ENCODE measurements at places on chromosomes 7 and 10.

DNA sequence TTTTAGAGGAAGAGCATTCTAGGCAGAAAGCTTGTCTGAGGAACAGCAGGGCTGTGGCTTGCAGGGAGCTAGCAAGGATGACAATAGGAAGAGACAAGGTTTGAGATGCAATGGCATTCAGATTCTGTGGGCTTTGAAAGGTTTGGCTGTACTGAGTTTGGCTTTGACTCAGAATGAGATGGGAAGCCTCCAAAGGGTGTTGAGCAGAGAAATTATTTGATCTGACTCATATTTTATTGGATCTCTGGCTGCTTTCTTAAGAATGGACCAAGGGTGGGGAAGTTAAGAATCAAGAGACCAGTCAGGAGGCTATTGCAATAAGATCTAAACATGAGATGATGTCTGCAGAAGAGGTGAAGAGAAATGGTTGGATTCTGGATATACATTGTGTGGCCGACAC lies 273.2 kb downstream of the CDK14 start:
- DNase-seq: no peak

DNA sequence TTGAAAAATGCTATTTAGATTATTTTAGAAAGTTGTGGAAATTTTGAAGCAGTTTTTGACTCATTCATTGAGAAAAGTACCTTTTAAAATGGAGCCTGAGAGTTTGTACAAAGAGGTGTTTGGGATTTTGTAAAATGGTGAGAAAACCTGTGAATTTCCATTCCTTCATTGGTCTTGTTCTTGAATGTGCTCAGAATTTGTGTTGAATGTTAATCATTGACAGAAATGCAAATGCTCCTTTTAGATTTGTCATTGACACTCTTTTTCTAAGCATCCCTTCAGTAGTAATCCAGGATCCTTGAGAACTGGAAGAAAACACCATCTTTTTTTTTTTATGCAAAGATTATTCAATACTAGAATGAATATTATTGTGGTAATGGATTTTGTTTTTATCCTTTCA lies 74.8 kb downstream of the LCOR start:
- DNase-seq: no peak

DNA sequence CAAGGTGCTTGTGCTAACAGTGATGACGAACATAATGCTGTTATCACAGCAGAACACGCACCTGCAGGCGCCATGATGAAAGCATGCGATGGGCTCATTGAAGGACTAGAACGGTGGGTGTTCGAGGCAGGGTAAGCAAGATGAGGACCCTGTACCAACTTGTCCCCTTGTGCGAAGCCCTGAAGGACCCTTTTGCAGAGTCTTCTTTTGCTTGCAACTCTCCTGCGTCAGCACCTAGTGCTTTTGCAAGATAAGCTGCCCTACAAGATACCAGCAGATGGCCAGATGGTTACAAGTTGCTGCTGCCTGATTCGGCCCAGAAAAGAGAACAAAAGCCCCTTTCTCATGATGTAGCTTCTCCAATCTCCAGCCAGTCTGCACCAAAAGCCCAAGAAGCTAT lies 4.2 kb upstream of the IL15RA start:
- DNase-seq: no peak

DNA sequence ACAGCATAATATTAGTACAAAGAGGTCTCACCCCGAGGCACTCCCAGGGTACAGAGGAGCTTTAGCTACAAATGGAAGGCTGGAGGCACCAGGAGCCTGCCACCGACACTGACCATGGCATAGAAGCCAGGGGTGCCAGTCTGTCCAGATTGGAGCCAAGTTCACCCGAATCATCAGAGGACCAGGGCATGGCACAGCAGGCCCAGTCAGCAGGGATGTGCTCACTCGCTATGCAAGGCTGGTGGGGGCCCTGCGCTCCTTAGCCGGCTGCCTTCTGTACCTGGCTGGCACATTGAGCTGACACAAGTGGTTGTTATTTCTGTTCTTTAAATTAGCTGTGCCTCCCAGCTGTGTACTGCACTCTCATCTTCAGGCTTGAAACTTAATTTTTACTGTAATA lies 149.3 kb downstream of the TCERG1L start:
- no peak for DNase-seq

DNA sequence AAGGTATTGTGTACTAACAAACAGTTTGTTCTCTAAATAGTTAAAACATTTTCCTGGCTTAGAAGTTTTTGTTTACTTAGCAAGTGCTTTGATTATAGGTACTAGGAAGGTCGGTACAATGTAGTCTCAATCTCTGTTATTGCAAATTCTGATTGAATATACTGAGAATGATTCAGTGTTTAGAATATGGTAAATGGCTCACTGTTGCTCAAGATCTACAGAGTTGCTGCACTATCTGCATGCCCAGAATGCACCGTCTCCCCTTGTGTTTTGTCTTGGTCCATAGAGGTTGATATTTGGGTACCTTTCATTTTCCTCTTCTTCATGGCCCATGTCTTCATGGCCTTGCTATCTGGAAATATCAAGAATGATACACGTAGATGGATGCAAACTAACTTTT lies 99.6 kb downstream of the KLF6 start:
- no peak for DNase-seq

- no peak for DNase-seq
Measured at GRCh38 chr10:132848291-132848701, 62.3 kb upstream of the NKX6-2 start.

DNA sequence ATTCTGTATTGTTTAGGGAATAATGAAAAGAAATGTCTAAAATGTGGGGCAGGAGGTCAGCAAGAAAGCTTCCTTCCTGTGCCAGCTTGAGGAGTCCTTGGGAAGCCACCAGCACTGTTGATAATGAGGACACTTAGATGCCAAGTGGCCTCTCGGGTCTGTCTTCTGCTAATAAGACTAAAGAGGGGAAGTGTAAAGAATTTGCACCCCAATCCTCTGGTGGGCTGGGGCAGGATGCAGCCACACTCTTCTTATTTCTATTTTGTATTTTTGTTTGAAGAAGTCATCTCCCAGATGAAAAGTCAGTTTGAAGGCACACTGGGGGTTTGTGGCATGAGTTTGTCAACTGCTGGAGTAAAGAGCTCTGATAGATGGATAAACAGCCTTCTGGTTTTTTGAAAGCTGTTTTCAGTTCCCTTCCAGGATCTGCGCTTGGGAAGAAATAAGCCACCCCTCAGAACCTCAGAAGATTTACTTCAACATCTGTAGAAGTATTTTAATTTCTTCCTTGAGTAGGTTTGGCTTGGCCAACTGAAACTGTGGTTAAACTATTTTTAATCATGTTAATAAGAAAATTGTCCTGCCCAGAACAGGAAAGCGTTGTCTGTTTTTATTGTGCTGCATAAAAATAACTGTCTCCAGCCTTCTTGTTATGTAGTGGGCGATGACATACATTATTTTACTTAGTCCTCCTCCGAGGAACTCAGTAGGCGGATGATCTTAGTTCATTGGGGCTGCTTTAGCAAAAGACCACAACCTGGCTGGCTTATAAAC lies 128.8 kb upstream of the GPR26 start:
- no peak for DNase-seq

- DNase-seq: no peak
Measured at GRCh38 chr7:78443811-78444210, 645.2 kb downstream of the PHTF2 start.

DNA sequence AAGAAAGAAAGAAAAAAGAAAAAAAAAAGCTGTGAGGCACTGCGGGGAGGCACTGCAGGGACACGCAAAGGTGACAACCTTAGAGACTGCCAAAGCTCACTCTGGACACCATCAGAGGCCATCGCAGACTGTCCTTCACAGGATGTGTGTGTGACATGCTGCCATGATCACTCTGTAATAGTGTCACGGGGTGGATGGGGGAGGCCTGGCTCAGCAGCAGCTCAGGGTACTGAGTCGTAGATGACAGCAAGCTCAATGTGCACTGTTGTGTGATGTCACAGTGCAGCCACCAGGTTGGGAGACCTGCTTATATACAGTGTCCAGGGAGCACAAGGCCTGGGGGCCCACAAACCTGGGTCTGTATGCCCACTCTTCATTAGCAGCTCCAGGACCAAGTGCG lies 83.3 kb downstream of the SLIT1 start:
- no peak for DNase-seq

- no peak for DNase-seq
Measured at GRCh38 chr7:77393954-77394353, 22.2 kb downstream of the GSAP start.

GRCh38 chr7:36448781-36449379 lies 59.2 kb downstream of the ANLN start:
- peak; percentile 69 for DNase-seq

DNA sequence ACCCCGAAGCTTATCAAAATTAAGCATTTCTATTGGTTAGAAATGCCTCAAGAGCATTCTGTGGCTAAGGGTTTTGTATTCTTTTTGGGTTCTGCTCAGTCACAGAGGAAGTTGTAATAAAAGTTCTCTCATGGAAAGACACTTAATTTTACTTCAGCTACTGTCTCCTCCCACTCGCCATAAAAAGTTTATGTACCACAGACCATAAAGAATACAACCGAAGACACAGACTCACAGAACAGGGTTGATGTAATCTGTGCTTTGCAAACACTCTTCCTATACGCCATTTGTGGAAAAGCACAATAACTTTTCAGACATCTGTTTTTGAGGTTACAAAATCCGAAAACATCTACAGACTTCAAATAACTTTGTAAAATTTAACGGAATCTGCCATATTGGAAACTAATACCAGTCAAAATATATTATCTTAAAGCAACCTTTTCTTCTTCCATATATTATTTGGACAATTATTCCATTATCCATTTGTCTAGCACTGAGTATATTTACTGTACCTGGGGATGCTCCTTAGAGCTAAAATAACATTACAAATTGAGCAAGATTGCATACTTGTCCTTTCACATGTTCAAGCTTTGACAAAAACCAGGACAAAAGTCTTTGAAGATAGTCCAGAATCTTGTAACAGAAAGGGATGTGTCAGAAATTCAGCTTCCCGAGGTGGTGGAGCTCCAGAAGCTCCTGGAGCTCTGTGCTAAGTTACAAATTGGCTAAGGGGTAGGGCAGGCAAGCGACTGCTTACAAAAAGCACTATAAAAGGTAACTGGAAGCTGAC lies 219.0 kb upstream of the MEOX2 start:
- no peak for DNase-seq

GRCh38 chr7:84844771-84845170 lies 342.1 kb downstream of the SEMA3D start:
- no peak for DNase-seq

DNA sequence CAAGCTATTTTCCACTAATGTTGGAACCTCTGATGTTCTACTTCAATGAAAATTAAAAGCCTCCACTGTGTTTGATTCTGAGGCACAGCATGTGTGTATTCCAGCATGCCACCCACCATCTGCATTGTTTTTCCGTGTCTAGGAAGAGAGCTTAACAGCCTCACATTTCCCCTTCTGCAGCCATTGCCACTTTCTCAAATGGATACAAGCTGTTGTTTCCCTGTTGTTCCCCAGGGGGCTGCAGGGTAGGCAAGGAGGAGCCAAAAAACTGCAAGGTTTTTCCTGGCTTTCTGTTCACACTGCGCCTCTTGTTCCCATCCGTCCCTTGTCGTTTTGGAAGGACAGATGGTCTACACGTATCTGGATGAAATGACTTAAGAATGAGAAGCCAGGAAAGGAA lies 72.3 kb upstream of the DNAJB12 start:
- no peak for DNase-seq

DNA sequence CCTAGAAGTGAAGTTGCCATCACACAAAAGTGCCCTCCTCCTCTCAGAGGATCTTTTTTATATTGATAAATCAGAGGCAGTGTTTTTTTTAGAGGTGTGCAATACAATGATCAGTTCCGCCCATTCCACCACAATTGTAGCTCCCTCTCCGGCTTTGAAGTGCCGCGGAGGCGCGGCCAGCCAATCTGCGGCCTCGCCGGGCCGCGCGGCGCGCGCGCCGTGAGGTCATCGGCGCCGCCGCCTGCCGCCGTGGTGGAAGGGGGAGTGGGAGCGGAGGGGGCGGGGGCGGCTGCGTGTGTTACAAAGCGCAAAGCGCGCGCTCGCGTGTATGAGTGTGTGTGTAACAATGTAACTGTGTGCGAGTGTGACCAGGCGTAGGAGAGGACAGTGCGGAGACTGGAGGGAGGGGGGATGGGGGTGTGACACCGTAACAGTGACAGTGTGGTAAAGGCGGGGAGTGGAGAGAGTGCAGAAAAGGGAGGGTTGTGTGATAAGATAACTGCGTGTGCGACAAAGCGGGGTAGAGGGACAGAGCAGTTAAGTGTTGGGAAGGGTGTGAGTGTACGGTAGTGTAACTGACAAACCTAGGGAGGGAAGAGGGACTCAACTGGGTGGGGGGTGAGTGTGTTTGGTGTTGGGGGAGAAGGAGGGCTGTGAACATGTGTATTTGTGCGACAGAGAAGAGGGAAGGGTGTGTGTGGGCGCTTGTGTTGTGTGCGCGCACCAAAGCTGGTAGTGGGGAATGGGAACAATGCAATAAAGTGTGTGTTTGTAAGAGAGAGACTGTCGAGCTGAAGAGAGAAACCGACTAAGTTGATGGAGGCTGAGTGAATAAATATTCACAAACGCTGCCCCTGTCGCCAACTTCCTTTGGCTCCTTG lies at the start of gene SP8:
TSS of gene SP8 (minus strand) at position 108 of the 881 bp plus-strand sequence. CDS start at position 20, 88 bp downstream.
- no peak for DNase-seq

DNA sequence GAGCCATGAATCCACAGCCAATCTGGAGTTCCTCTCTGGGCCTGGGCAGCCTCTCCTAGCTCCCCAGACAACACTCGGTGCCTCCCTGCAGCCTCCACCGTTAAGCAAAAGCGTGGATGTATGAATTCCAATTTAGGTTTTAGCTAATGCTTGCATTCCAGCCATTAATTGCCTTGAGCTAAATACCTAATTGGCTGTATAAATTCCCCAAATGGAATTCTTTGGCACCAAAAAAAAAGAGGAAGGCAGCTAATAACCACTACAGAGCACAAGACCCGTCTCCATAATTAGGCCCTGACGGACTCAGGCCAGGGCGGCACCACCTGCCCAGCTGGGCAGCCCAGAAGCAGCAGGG lies 140.5 kb downstream of the PTPRN2 start:
- DNase-seq: no peak

GRCh38 chr10:84493361-84493760 lies 165.0 kb downstream of the CCSER2 start:
- DNase-seq: no peak

DNA sequence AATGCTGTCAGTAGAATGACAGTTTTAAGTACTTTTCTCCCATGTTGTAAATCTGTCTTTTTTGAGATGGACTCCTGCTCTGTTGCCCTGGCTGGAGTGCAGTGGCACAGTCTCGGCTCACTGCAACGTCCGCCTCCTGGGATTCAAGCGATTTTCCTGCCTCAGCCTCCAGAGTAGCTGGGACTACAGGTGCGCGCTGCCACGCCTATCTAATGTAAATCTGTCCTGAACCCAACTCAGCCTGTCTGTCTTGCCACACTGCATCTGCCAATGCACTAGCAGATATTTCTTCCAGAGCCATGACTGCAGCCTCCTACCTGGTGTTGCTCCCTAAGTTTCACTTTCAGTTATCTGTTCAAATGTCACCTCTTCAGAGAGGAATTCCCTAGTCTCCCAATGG lies 264.1 kb downstream of the PHF14 start:
- no peak for DNase-seq

DNA sequence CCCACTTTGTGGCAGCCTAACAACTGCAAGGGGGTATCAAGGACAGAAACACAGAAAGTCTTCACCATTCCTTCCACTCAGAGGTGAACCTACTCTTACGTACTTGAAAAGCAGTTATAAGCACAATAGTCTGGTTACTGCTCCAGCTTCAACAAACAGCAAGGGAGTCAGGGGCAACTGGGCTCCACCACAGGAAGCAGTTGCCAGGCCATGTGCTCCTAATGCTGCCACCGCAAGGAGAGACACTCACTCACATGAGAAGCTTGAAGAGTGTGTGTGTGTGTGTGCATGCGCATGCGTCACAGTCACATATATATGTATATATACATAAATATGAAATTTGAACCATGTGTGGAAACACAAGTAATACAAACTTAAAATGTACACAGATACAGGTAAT lies 65.5 kb downstream of the GRB10 start:
- no peak for DNase-seq
